ENCODE measurements at places on chromosomes 11 and 22. TPM values are rescaled to one million over a fixed set of nuclear protein-coding genes. Genes with fewer than 3 reads are reported as not detected.

DNA sequence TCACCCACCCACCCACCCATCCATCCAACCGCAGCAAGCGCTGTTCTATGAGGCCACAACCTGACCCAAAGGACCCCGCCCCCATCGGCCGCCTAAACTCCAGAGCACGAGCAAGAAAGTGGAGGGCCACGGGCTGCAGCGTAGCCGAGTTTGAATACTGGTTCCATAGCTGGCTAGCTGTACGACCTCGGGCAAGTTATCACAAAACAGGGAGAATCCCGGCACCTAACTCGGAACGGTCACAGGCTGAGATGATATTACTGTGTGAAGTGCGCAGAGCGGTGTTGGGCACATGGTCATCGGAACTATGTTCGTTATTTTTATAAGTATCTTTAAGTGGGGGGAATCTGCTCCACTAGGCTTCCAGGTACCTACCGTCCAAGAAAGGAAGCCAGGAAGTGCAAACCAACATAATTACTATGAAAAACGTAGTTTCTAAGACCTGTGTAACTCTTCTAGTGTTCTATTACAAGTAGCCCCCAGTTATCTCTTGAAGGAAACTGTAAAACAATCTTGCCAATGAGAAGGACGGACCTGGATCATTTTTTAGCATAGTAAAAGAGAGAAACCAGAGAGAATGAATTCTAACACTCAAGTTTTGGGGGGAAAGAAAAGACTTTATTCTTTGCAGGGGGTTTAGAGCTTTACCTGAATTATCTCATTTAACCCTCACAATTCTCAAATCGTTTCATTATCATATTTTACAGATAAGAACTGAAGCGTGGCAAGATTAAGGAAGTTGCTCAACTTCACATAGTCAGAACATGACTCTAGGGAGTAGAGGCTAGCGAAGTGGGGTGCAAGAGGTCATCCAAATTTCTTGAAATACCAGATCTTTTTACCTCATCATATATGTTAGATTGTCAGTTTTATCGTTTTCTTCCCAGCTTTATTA, 663 bp upstream of the BUD13 start:
- no peak for DNase-seq

GRCh38 chr11:127003260-127003981, 2.9 kb upstream of the KIRREL3 start:
- DNase-seq, result peak; percentile 42

DNA sequence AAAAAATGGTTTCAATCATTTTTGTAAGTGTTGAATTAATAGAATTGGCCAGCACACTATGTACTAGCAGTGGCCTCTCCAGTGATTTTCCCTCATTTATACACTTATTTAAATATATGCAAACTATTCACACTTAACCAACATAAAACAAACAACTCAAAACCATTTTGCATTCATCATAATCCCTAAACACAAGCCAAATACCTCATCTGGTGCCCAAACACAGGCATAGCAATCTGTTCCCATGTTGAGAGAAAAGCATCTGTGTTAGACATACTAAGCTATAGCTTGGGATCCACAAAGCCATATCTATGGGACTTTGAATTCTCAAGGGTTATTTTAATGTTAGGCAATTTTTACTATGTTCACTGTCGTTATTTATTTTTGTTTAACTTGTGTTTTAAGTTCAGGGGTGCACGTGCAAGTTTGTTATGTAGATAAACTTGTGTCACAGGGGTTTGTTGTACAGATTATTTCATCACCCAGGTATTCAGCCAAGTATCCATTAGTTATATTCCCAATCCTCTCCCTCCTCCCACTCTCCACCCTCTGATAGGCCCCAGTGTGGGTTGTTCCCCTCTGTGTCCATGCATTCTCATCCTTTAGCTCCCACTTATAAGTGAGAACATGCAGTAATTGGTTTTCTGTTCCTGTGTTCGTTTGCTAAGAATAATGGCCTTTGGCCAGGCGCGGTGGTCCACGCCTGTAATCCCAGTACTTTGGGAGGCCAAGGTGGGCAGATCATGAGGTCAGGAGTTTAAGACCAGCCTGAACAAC, 31.0 kb upstream of the RCN1 start:
- DNase-seq, result no peak

DNA sequence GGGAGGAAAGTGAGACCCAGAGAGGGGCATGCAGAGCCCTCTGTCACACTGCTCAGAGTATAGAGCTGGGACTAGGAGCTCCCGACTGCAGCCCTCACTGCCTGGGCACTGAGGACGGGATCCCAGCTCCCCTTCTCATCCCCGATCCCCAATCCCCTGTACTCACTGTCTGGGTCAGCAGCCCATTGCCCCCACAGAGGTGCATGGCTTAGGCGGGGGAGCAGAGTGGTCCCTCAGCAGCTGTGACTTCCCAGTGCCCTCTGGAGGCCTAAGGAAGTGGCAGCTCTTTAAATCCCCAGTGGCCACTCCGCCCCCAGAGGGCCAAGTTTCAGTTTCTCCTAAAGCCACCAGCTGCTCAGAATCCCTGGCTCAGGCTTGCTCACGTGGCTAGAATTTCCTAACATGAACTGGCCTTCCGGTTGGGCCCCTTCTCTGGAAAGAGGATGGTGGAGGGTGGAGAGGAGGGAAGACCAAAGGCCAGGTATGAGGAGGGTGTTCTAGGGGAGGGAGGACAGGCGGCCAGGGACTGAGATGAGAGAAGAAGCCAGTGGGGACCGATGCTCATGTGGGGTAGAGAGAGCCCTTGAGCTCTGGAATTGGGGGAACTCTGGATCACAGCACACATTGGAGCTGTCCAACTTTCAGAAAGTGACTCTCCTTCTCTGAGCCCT, at the start of gene BATF2:
TSS of gene BATF2 (minus strand) at position 262 of the 671 bp plus-strand sequence. CDS start at position 205, 57 bp downstream.
- peak; percentile 86 for DNase-seq

DNA sequence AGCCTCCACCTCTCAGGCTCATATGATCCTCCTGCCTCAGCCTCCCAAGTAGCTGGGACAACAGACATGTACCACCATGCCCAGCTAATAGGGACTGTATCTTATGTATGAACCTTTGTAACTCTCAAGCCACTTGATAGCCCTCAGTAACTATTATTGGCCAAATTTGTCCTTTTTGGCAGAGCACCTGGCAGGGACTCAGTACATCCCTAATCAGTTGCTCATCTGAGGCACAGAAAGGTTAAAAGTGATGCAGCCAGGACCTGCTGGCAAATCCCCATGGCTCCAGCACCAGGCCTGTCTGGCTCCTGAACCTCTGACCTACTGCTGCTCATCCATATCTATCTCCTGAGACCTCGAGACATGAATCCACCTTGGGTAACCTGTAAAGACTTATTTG, 21.1 kb upstream of the XBP1 start:
- DNase-seq, result no peak

GRCh38 chr11:2376751-2377451, at the start of gene CD81:
TSS of gene CD81 (plus strand) at chr11:2377310. CDS start at chr11:2377550, 240 bp downstream.
- DNase-seq, result no peak

DNA sequence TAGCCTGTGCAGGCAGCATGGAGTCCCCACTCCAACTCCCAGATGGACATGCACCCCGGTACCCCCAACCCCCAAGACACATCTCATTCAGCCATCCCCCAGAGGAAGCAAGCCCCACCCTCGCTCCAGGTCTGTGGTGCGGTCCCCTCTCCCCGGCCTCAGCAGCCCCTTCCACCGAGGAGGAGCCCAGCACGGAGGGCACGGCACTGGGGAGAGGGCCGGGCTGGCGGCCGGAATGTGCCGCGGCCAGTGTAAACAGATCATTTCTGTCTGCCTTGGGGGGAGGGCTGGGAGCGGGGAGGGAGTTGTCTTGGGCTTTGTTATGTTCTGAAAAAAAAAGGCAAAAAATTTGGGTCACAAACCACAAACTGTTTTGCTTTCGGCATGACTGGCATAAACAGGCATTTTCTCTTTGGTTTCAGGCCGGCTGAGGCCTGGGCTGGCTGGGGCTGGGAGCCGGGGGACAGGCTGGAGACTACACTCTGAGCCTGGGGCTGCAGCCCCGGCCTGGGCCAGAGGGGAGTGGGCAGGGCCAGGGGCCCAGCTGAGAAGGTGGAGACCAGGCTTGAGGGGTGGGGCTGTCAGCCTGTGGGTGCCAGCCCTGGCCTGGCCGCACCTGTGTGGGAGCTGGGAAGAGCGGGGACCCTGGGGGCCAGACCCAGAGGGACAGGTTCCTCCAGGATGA, 16.8 kb downstream of the IGF2 start:
- no peak for DNase-seq

DNA sequence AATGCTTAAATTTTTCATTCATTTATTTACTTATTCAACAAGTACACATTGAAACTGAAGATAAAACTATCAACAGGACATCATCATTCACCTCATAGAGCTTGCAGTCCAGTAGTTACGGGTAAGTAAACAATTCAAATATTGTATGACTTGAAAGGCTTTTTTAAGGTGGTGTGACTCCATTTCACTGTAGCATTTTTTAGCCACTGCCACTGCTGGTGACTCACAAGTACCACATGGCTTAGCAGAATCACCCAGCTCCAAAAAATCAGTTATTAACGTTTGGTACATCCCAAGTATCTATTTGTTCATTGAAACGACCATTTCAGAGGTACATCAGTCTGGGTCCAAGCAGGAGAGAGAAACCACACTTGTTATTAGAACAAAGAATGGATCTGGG, 427.9 kb upstream of the DDI1 start:
- DNase-seq, result no peak

- peak; percentile 35 for DNase-seq
These were observed 96.1 kb downstream of the FDX1 start for GRCh38 chr11:110525883-110526282.

- no peak for DNase-seq
These were observed 11.7 kb downstream of the SEC14L2 start for GRCh38 chr22:30408388-30409102.

GRCh38 chr22:27718186-27719035, 83.1 kb downstream of the MN1 start:
- no peak for DNase-seq

DNA sequence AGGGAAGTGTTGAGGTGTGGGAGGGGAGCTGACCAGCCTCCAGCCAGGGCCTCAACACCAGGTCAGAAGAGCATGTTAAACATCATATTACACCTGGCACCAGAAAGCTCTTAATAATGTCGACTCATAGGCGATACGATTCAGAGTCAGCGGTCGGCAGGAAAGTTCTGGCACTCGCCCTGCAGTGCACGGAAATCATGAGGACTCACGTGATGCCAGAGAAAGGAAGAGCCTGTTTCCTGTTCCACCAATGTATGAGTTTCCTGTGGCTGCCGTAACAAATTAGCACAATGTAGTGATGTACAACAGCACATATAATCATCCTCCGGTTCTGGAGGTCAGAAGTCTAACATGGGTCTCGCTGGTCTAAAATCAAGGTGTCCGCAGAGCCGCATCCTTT, 198.8 kb downstream of the BARX2 start:
- DNase-seq, result no peak

DNA sequence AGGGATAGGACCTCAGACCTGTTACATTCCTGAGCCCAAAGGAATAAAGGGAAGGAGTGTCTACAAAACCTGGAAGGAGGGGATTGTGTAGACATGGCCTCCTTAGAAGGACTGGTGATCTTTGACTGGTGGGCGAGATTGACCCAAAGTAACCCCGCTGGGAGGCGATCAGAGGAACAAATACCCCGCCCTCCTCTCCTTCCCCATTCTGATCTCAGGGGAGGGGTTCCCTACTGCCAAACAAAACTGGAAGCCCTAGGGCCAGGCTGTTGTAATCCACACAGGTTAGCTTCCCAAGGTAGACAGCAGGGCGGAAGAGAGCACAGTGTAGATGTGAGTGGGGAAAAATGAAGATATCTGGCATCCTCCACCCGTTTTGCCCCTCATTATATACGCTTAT, 24.7 kb downstream of the NCF4 start:
- DNase-seq, result no peak

DNA sequence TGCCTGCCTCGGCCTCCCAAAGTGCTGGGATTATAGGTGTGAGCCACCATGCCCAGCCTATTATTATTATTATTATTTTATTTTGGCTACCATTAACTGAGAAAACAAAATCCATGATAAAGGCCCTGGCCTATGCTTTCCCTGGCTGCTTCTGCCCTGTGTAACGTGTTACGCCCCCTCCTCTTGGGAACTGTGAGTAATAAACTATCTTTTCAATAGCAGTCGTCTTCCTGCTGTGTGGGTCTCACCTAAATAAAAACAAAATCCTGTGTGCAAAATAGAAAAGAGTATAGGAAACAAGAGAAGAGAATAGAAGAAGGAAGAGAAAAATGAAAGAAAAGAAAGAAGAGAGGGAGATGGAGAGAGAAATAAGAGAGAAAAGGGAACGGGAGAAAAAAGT, 237.0 kb downstream of the MIAT start:
- DNase-seq, result no peak

GRCh38 chr11:130549393-130549999, 101.1 kb downstream of the ADAMTS15 start:
- no peak for DNase-seq

Gene SLCO2B1
- 34.3 TPM for polyA plus RNA-seq

Gene PLEKHA7
- 21.2 TPM for polyA plus RNA-seq

Gene CASP5
- 0.21 TPM for polyA plus RNA-seq

Gene MYRF
- 28.4 TPM for polyA plus RNA-seq

Gene PRR14L
- 27.0 TPM for polyA plus RNA-seq

Gene IGLL1
- 1.6 TPM for polyA plus RNA-seq

Gene FJX1
- polyA plus RNA-seq, result 4.5 TPM
